Fibroblast of skin of back (primary cell): ENCODE measurements at places on chromosomes 4 and X.

DNA sequence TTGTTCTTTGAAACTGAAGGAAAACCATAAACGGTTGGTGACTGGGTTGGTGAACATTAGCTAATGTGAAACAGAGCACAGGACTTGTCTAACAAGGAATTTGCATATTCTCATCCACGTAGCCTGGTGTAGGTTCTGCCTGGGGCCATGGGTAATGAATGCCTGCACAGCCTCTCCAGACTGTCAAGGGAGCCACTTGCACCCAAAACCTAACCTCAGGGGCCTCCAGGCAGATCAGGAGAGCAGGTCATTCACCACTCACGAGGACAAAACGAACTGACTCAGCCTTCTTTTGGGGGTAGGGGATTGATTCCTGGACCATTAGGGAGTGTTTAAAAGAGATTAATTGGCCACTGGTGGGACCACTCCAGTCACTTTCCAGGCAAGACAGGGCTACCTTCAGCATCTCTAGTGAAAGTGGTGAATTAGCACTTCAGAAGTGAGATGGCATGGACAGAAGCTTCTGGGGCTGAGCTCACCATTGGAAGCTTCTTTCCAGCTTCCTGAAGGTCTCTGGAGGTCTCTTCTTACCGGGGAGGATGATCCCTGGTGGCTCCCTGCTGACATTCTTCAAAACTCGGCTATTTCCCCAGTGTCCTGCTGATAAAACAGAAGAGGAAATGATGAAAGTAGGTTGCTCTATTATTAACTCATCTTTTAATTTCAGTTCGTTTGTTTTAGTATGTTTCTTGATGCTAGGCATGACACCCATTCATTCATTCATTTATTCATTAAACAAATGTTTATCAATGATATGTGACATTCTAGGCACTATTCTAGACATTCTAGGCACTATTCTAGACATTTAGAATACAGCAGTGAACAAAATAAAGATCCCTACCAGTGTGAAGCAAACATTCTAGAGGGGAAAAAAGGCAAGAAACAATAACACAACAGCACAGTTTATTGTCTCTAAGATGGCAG lies 104.5 kb upstream of the LNX1 start:
- DNase-seq, result no peak

DNA sequence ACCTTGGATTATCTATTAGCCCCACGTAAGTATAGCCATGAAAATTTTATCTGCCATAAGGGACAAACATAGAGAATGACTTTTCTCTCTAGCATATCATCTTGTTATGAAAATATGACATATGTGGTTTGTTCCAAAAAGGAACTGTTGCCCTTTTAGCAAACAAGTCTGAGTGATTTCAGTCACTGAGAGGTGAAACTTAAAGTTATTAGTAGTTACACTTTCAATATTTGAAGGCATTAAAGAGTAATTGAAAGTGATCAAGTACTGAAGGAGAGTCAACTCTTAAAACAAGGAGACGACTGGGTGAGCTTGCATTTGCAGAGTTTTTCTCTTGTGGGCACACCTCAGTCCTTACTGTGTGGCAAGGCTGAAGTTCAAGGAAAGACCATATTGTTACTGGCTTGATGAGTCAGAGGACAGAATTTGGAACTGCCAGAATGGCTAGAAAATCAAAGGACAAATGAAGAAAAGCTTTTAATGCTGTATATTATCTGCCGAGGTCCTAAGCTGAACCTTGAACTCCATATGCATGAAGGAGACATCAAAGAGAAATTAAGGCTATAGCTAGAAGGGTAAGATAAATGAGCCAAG lies 205.1 kb upstream of the EMCN start:
- no peak for DNase-seq

GRCh38 chrX:30309139-30309571 lies at the start of gene NR0B1:
TSS of gene NR0B1 (minus strand) at chrX:30309390. CDS start at chrX:30309363, 27 bp downstream.
- no peak for DNase-seq

DNA sequence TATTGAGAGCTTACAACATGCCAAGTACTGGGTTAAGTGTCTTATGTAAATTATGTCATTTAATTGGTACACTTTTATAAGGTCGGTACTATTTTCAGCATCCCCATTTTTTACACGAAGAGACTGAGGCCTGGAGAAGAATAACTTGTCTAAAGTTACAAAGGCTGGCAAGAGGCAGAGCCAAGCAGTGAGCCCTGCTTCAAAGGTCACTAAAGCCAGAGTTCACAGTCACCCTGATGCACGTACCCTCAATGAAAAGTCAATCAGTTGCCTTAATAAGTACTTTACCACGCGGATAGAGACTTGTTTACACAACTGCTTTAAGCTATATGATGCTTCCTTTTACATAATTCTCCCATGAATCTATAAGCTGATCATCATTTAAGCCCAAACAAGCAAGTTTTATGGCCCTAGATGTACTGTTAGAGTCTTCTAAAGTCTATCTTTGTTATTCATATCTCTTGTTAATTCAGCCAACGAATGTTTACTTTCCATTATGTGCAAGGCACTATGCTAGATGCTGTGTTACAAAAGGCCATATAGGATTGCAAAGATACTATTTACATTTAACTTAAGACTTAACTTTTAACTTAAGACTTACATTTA lies 57.4 kb downstream of the SEL1L3 start:
- no peak for DNase-seq

- no peak for DNase-seq
Observed at GRCh38 chr4:128357286-128357685, 69.7 kb upstream of the PGRMC2 start.

DNA sequence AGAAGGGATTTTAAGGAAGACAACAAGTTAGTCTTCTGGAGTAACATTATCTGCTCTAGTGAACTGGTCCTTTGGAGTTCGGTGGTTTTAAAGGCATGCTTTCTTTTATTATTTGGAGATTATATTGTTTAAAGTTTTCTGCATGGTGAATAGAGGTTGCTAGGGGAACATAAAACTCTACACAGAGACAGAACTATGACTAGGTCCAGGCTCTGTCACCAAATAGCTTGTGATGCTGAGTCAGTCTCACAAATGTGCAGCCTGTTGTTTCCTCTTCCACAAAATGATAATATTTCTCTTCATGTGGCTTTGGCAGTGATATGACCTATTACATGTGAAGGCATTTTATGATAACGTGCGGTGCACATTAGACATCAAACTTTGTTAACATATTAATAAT lies 132.6 kb downstream of the PACRGL start:
- DNase-seq, result peak; percentile 83

GRCh38 chr4:40099010-40099409 lies 42.4 kb downstream of the N4BP2 start:
- DNase-seq, result no peak

- peak; percentile 38 for DNase-seq
Observed at GRCh38 chr4:128387600-128388351, 100.2 kb upstream of the PGRMC2 start.

DNA sequence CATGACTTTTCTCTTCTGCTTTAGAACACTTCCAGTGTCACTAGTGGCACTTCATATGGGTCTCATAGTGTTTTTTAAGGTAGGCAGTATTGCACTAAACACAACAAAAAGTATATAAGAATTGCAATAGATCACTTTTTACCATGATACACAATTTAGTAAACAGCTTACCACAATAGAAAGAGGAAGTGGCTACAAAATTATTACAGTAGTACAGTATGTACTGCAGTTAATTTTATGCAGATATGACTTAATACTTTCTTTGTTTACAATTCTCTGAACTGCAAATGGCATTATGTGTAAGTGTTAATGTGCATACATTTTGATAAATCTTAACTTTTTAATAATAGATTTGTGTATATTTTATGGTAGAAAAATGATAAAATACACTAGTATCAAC lies 157.3 kb downstream of the RRAGB start:
- no peak for DNase-seq
